ENCODE measurements at places on chromosomes 1 and 21.

DNA sequence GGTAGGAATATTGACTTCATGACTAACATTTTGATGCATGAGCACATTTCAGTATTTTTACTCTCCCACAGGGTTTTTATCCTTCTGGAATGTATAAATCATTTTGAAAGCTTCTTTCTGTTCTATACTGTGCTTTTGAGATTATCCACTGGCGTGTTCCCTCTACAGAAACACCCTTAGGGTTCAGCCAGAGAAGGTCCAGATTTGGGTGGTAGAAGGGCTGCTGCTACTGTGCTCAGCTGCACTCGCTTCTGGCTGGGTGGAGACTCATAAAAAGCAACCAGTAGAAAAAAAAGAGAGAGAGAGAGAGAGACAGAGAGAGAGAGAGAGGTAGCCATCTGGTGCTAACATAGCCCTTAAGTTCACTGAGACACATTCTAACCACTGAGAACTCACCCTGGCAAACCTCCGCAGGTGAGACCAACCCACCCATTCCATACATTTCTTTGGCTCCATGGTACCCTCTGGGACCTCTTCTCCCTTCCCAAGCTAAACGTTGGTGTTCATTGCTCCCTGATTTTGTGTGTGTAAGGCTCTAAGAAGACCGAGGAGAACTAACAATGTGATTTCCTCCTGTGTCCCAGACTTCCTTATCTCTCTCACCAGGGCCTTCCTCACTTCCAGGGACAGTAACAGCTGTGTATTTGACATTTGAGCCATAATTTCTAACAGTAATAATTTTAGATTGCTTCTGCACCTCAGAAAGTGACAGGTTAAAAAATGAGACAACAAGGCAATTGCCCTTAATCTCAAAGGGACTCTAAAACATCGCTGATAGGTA is 7.2 kb downstream of the APCS start:
- no peak for DNase-seq

DNA sequence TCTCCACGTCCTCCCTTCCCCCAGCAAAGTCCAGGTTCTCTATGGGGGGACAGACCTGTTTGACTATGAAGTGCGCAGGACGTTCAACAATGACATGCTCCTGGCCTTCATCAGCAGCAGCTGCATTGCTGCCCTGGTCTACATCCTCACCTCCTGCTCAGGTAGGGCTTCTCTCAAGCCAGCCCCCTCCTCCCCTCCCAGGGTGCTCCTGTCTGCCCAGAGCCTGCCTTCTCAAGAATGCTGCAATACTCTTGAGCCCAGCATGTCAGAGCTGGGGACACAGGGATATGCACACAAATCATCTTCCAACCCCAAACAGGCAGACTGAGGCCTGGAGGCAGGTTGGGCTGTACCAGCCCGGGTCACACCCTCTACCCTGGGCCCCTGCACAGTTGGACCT is 35.4 kb downstream of the DISP3 start:
- DNase-seq, result no peak

GRCh38 chr21:45366931-45367401 is 38.0 kb upstream of the COL18A1 start:
- no peak for DNase-seq

GRCh38 chr1:213999732-214000131 is 12.0 kb downstream of the PROX1 start:
- peak; percentile 26 for DNase-seq

DNA sequence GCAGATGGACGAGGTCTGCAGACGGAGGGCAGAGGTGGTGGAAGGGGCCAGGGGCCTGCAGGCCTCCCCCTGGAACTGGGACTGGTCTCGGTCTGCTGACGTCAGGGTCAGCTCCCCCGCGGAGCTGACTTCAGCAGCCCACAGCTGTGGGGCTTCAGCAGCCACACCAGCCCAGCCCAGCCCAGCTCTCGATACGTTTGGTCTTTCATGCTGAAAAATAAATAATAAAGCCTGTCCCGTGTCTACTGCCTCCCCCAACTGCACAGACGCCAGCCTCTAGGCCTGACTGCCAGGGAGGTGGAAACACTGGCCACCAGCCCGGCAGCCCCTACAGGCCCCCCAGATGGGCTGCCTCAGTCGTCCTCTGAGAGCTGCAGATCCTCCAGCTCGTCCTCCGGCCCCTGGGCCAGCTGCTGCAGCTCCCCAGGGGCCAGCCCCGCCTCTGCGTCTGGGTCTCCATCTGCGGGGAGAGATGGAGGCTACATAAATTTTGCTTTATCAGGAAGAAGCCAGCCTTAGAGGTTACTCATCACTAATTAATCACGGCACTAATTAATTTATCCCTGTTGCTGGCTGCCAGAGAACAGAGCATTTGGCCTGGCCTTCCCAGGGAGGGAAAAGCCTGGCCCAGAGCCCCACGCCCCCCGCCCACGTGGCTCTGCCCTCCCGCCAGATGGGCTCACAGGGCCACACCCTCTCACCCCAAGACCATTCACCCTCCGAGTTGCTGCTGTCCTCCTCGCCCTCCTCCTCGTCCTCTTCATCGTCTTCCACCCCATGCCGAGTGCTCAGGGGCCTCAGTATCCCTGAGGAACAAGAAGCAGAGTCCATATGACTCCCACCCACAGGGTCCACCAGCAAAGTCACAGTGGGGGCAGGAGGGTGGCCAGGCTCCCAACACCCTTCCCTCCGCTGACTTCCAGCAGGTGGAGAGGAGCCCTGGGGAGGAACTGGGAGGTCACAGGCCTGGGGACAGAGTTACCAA is 14.4 kb downstream of the NOC2L start:
- no peak for DNase-seq

- DNase-seq, result no peak
Measured at GRCh38 chr1:3149277-3149676, 80.3 kb downstream of the PRDM16 start.

GRCh38 chr1:103218369-103218768 is 110.0 kb upstream of the COL11A1 start:
- DNase-seq, result no peak

GRCh38 chr1:178451529-178451928 is 45.2 kb downstream of the CLEC20A start:
- DNase-seq, result no peak

GRCh38 chr1:183734543-183735036 is 70.3 kb upstream of the RGL1 start:
- DNase-seq, result no peak

- DNase-seq, result no peak
Measured at GRCh38 chr1:234573711-234574299, 36.2 kb downstream of the IRF2BP2 start.

DNA sequence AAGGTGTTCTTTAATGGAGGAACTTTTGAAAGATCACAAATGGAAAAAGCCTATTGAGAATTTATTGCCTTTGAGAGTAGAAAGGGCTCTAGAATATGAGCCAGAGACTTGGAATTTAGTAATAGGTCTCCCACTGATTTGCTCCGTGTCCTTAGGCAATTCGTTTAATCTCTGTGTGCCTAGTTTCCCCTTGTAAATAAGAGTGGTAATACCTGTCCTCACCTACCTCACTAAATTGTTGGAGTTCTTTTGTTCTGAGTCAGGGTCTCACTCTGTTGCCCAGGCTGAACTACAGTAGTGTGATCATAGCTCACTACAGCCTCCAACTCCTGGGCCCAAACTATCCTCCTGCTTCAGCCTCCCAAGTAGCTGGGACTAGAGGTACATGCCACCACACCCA is 15.0 kb upstream of the TEKT2 start:
- no peak for DNase-seq

All from esophagus muscularis mucosa (tissue), 4 donors.